ENCODE measurements at places on chromosomes 3 and 15.

- no peak for DNase-seq
These were observed 20.5 kb downstream of the GALK2 start for GRCh38 chr15:49190586-49190985.

GRCh38 chr3:190036631-190037030, 84.1 kb downstream of the P3H2 start:
- DNase-seq, result peak; percentile 45

DNA sequence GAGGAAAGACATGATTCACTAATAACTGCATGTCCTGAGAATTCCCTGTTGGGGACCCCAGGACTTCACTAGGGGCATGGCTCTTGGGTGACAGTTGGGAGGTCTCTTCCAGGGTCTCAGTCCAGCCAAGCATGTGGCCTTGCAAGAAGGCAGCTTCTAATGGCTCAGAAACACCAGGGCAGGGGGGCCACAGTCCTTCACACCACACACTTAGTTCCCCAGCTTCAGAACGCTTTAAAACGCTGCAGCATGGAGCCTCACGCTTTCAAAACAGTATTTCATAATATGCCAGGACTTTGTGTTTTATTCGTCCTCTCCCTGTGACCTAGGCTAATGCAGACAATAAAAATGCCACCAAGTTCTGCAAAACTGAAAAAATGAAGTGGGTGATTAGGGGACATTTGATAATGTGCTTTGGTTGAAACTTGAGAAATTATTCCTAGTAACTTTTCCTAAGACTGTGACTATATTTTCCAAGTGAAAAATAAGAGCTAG, 48.4 kb upstream of the LIMD1 start:
- no peak for DNase-seq

DNA sequence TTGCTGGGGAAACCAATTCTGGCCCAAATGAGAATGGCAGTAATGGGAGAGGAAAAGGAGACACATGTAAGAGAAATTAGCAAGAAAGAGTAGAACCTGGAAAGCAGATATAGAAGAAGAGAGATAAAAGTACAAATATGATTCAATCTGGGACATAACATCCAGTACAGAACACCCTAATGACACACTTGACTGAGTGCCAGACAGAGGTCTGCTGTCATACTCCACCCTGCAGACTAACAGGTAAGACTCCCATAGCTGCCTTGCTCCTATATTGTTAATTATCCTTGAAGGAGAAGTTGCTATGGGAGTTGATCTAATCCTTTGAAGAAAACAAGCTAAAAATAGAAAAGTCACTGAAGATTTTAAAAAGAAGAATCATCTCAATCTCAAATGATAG, 21.1 kb downstream of the CCPG1 start:
- no peak for DNase-seq

- DNase-seq, result peak; percentile 94
These were observed 21.6 kb downstream of the ANAPC13 start for GRCh38 chr3:134464064-134464688.

- peak; percentile 42 for DNase-seq
These were observed 79.4 kb upstream of the ATP11B start for GRCh38 chr3:182713743-182714517.

GRCh38 chr3:65811086-65811761, 227.5 kb downstream of the MAGI1 start:
- DNase-seq, result no peak

DNA sequence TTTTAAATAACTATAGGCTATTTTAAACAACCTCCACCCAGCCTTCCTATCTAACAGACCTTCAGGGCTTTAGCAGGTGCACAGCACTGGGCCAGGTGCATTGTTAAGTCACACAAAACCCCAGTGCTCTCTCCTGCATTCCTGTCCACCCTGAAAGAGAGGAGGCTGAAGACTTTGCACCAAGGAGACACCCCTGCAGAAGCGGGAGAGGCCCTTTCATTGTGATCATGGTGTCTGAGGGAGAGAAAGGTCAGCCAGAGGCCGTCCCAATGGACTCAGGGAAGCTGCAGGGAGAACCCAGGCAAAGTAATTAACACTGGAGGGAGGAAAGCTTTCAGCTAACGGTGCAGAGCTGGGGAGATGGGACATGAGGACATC, 5.2 kb downstream of the LRIG1 start:
- DNase-seq, result no peak

DNA sequence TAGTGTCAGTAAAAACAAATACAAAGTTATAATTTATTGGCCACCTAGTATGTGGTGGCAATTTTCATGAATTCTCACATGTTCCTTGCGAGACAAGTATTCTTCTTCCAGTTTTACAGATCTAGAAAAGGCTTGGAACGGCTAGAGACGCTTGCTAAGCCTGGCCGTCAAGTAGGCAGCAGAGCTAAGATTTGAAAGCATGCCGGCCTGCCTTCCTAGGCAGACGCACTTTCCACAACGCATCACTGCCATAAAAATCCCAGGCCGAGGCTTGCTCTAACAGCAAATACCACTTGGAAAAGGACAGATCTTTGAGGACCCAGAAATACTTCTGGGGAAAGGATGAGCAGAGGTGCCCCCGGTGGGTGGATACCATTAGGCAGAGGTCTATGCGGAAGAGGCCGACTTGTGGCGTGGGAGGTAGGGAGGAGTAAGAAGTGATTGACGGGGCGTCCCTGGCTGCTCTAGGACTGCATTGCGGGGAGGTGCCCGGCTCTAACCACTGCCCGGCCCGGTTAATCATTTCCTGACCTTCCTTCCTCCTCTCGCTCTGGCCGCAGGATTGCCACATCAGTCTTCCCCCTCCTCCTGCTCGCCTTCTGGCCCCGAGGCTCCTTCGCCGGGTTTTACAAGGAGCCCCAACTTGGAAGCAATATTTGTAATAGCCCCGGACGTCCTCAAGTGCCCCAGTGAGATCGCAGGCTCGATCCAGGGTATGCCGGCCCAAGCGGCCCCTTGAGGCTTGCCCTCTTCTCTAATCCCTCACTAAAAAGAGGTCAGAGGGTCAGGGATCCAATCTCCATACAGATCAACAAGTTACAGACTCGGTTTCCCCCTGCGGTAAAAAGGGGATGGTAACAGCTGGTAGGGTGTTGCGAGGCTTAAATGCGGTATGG, 1.3 kb upstream of the USP3 start:
- DNase-seq, result no peak

DNA sequence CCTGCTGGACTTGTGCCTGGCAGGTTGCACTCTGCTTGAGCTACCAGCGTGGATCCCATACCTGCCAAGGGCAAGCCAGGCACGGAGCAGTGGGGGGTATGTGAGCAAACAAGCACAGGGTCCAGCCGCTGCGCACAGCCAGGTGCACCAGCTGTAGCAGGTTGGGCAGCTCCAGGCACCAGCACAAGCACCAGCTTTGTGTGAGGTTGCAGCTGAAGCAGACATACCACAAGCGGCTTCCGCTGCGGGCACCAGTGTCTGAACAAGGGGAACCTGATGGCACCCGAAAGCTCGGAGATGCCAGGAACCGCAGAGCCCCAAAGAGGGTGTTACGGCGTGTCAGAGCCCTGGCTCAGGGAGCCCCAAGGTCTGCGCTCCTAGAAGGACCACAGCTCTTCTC, 472.7 kb upstream of the ARL6 start:
- no peak for DNase-seq

DNA sequence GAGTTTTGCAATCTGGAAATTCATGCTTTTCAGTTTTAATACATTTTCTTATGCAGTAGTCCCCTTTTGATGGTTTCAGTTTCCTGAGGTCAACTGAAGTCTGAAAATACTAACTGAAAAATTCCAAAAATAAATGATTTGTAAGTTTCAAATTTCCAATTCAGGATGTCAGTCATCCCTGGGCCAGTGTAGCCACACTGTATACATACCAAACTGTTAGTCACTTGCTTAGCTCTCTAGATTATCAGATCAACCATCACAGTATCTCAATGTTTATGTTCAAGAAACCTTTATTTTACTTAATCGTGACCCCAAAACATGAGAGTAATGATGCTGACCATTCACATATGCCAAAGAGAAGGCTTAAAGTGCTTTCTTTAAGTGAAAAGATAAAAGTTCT, 715.5 kb downstream of the GBE1 start:
- no peak for DNase-seq

DNA sequence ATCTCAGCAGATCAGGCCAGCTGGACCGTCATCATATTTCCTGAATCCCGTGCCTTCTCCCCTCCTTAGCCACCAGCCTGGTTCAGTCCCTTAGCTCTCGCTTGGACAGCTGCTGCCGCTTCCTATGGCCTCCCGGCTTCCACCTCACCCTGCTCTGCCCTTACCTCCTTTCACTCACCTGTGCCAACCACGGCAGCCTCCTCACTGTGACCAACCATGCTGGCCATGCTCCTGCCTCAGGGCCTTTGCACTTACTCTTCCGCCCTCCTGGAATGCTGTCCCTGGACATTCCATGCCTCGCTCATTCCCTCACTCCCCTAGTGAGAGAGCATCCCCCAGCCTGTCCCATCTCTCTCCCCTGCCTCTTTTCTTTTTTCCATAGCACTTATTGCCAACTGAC, 19.2 kb downstream of the GRIP2 start:
- DNase-seq, result no peak

GRCh38 chr3:106814231-106814630, 563.0 kb upstream of the CCDC54 start:
- no peak for DNase-seq

Data from amniotic stem cell (primary cell).